ENCODE measurements at places on chromosomes 5 and 9.

GRCh38 chr9:32292611-32293010 is 91.8 kb upstream of the ACO1 start:
- DNase-seq: no peak

- DNase-seq: no peak
Observed at GRCh38 chr9:691825-692400, 149.6 kb upstream of the DMRT1 start.

- no peak for DNase-seq
Observed at GRCh38 chr9:100281066-100281465, 71.7 kb downstream of the TEX10 start.

- no peak for DNase-seq
Observed at GRCh38 chr5:10673407-10673806, 87.6 kb downstream of the DAP start.

DNA sequence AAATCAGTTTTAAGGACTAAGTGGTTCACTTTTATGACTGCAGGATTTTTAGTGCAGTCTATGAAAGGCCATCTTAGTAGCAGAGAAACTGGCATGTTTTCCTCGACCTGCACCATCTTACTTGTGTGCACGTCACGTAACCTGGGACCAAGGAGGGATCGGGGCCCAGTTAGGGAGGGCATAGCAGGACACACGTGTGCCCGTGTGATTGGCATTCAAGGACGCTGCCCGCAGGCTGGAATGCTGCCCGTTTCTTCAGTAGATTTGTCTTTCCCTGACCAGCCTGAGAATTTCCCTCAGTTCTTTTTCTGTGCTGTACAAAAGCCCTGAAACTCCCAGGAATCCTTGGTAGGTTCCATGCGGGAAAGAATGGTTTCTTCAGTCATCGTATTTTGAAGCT is 196.3 kb downstream of the TRIO start:
- no peak for DNase-seq

GRCh38 chr9:3200331-3200774 is 325.4 kb downstream of the RFX3 start:
- no peak for DNase-seq

- no peak for DNase-seq
Observed at GRCh38 chr5:119289438-119290044, 66.3 kb upstream of the TNFAIP8 start.

GRCh38 chr9:98521141-98521540 is 187.6 kb downstream of the GABBR2 start:
- no peak for DNase-seq

DNA sequence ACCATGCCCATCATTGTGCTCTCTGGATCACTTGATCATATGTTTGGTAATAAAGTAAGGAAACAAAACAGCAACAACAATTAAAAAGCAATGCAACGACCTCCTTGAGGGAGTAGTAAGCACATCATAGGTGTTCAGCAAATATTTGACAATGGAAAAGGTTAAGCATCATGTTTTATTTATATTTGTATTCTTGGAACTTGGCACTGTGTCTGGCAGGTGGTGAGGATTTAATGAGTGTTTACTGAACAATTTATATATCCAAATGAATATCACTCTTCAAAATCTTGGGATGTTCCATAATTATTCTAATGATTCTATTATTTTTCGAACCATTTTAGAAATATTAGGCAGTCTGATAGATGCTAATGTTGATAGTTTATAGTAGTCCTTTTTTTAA is 6.2 kb downstream of the PIP5K1B start:
- no peak for DNase-seq

DNA sequence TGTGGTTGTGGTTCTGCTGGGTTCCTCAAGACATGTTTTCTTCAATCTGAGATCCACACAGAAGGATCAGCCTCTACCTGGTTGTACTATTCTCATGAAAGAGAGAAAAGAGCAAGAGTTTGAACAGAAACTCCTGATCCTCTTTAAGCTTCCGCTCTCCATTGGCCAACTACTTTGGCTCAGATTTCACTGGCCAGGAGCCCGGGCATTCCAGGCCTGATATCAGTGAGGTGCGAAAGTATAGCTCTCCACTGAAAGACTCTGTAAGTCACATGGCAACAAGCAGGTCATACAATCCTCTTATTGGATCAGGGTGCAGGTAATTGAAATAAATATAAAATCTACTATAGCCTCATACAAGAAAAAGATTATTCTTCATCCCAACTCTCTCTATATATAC is 920.5 kb downstream of the TLE4 start:
- DNase-seq: no peak

DNA sequence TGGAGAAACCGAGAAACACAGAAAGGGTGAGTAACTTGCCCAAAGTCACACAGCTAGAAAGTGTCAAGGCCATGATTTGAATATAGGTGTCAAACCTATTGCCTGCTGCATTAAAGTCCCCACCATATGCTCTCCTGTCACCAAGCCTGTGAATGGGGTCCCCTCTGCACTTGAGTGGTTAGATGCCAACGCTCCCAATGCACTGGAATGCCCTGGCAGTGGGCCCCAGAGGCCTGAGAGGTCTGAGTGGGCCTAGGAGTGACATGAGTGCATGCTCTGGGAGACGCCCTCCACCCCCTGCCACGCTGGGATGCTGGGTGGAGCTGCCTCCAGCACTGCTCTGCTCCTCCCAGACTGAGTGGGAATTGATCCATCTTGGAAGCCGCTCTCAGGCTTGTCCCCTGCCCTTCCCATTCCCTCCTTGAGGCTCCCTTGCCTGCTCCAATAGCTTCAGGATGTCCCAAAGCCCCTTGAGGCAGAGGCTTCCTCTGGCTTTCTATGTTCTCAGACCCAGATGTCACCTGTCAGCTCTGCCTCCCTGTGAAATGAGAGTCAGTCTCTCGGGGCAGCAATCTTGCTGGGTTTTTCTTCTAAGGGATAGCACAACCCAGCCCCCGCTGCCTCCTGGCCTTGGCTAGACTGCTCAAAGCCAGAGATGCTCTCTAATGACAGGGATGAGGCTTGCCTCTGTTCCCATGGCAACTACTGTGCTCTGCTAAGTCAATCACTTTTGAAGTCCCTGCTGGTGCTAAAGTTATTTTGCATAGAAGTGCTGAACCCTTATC is 6.6 kb upstream of the ARSI start:
- no peak for DNase-seq

- DNase-seq: no peak
Observed at GRCh38 chr5:38479315-38479904, 77.0 kb downstream of the LIFR start.

DNA sequence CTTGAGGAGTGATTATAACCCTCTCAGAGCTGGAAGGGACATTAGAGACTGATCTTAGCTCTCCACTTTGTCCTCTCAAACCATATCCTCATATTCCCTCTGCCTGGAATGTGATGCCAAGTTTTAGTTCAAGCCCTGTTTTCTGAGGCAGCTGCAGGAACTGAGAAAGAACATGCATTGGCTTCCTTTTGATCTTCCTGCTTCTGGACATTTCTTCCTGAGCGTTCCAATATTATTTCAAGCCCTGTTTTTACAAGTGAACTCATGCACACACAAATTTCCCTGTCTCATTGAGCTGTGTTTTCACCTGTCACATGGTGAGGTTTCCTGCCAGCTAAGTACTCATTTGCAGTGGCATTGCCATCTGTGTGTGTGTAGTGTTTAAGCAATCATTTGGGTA is 17.0 kb downstream of the FOCAD start:
- DNase-seq: no peak

- DNase-seq: no peak
Observed at GRCh38 chr9:104850786-104851545, 77.0 kb downstream of the ABCA1 start.

GRCh38 chr9:93151097-93151784 is 17.2 kb upstream of the NINJ1 start:
- DNase-seq: no peak

DNA sequence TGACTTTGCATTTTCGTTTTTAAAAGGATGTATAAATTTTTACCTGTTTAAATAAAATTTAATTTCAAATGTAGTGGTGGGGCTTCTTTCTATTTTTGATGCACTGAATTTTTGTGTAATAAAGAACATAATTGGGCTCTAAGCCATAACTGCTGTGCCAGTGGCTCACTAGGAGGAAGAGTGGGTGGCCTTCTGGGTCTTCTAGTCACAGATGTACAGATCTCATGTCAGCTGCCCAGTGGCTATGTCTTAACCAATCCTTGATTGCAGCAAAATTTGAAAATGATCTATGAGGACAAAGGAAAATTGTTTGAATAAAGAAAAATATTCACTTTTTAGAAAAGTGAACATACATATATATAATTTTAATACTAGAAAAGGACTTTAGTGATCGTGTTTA is 5.4 kb downstream of the CTSL start:
- no peak for DNase-seq

- no peak for DNase-seq
Observed at GRCh38 chr9:129402371-129402739, 218.5 kb downstream of the C9orf50 start.

DNA sequence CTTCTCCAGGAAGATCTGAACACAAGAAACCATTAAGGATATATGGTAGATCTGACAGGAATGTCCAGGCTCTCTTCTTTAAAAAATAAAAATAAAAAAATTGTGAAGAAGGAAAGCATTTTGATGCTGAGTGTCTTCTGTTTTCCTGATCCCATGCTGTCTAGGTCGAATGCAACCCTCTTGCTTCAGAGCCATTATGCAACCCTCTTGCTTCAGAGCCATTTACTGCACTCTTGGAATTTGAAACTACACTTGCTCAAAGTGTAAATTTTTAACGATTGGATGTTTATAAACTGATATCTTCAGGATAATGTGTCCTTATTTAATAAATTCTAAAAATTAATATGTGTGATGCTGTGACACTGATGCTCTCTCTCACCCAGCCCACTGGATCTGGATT is 505.1 kb downstream of the DNAH5 start:
- no peak for DNase-seq

- DNase-seq: no peak
Observed at GRCh38 chr9:37053684-37054362, 19.8 kb upstream of the PAX5 start.

GRCh38 chr5:10323588-10324488 is 16.1 kb upstream of the CMBL start:
- no peak for DNase-seq

DNA sequence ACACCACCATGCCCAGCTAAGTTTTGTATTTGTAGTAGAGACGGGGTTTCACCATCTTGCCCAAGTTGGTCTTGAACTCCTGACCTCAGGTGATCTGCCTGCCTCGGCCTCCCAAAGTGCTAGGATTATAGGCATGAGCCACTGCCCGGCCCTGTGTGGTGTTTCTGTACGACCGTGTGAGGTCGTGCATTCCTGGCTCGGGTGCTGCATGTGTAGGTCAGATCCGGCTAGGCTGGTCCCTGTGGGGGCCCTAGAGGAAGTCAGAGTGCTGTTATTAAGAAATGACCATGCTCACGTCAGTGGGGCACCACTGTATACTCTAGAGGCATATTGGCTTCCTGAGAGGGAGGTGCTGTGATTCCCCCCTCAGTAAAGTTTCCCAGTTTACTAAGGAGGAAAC is 13.7 kb downstream of the WNK2 start:
- DNase-seq: no peak

- no peak for DNase-seq
Observed at GRCh38 chr5:148486456-148486855, 102.7 kb downstream of the FBXO38 start.

DNA sequence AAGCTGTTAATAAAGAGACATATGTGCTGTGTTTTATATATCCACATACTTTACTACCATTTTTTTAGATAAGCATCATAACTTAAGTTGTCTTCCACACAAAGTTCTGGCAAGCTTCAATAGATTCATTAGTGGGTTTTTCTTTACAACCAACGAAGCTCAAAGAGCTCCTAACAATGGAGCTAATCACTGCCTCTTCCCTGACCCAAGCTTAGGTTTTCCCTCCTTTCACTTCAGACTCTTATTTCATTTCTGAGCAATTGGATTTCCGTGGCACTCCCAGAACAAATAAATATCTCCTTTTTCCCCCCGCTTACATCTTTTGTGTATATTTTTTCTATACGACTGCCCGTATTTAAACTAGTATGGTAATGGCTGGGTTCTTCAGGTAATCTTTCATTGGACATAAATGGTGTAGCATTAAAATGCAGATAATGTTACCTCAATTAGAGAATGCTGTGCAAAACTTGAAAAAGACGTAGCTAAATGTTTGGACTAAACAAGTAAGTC is 275.5 kb upstream of the TMEM161B start:
- DNase-seq: no peak
